ENCODE measurements at places on chromosomes 12 and 14. TPM values are rescaled to one million over a fixed set of nuclear protein-coding genes. Genes with fewer than 3 reads are reported as not detected.
A peak's percentile ranks its signal among the peaks of the same experiment; 100 is the strongest.

GRCh38 chr12:98757455-98757854 is 112.4 kb downstream of the APAF1 start:
- DNase-seq = no peak

DNA sequence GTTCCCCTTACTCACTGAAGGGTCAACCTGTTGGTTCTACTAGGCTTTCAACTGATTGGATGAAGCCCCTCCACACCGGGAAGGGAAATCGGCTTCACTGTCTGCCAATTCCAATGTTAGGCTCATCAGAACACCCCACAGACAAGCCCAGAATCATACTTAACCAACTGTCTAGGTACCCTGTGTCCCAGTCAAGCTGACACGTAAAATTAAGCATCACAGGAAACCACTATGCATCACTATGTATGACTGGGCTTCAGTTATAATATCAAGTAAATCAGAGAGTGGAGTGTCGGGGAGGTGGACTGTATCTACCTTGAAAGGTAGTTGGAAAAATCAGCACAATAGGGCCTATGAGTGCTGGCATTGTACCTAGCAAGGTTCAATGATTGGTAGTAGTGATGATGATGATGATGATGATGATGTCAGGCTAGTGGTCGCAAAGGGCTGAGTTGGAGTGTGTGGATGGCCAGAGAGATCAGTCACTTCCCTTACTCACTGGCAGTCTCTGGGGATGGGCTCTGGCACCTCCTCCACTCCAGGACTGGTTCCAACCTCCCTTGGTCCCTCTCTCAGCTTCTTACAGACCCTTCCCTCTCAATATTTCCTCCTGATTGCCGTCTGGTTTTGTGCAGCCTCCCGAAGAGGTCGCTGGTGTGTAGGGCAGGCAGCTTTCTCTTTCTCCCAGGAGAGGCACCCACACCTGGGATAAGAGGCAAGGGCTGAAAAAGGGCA is 3.3 kb upstream of the ATG101 start:
- no peak for DNase-seq

DNA sequence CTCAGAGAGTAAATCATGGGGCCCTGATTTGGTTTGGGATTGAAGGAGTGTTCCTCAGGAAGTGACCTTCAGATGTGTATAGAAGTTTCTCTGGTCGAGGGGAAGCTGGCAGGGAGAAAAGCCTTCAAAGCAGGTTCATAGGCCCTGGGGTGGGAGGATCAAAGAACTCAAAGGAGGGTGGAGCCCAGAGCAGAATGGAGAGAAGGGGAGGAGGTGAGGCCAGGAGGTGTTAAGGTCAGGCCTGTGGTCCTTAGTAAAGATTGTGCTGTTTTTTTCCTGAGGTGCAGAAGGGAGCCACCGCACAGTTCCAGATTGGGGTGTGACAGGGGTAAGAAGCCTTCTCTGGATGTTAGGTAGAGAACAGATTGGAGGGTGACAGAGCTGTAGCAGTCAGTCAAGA is 9.7 kb upstream of the CFAP251 start:
- no peak for DNase-seq

GRCh38 chr12:570435-570920 is 92.8 kb downstream of the NINJ2 start:
- DNase-seq = peak; percentile 90

DNA sequence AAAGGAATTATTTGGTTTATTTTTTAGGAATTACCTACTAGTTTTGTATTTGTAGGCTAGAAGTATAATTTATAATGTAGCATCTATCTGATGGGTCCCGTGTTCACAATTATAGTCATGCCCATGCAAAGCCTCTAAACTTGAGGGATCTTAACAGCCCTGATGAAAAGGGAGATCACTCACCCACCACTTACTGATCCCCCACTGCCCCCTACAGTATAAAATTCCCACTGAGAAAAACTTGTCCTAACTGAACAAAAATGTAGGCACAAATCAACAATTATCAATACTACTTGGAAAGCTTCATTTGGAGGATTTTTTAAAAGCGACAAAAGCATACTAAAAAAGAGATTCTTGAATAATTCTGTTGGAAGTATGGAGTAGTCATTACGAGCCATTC is 21.0 kb downstream of the WIF1 start:
- DNase-seq = no peak

DNA sequence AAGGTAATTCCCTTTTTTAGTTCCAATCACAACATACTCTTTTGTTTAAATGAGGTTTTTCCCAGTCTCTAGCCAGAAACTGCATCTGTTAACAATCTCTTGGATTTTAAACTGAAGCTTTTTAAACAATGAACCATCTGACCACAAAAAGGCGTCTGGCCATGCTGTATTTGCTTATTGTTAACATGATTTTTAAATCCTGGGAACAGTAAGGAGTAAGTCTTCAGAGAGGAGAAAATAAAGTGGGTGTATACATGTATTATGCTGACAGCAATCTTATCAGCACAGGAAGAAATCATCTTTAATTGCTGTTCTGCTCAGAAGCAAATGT is 106.2 kb downstream of the DAAM1 start:
- DNase-seq = no peak

DNA sequence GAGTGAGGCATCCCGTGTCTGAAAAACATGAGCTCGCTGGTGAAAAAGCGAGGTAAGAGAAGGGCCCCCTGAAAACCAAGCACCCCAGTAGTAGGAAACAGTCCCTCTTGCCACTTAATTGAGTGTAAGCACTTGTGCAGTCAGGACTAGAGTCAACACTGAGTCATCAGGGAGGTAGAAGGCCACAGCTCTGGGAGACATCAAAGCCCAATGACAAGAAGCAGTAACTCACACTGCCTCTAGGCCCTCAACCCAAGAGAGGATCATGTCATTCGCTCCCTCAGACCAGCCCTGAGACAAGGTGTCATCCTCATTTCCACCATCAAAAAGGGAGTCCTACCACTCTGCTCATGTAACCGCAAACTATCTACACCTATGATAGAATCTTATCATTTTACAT is 17.8 kb downstream of the POMT2 start:
- DNase-seq = no peak

DNA sequence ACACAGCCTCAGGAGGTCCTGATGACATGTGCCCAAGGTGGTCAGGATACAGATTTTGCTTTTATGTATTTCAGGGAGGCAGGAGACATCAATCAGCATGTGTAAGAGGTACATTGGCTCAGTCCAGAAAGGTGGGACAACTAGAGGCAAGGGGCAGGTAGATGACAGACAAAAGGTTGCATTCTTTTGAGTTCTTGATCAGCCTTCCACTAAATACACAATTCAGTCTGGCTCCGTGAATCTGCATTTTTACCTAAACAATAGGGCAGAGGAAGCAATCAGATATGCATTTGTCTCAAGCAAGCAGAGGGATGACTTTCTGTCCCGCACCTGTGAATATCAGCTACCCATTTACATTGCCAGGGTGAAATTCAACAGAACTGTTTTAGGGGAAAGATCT is 178.6 kb downstream of the KSR2 start:
- DNase-seq = no peak

- DNase-seq = no peak
Measured at GRCh38 chr12:11765817-11766794, 116.6 kb downstream of the ETV6 start.

GRCh38 chr12:66340131-66340530 is 37.8 kb downstream of the HELB start:
- no peak for DNase-seq

- peak; percentile 21 for DNase-seq
Measured at GRCh38 chr12:19575337-19576243, 136.3 kb downstream of the AEBP2 start.

DNA sequence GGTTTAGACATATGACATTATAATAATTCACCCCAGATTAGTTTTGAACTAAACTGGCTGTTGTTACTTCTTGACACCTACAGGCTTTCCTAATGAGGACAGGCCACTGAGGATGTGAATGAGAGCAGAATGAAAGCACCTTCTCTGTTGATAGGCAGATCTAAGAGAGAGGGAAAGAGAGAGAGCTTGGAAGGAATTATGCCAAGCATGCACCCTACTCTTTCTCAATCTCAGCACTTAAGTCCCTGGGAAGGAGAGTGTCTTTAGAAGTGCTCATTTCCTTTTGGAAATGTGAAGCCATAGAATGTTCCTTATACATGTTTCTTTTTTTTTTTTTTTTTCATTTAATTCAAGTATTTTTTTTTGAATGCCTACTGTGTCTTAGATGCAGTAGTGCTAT is 49.0 kb downstream of the TBC1D15 start:
- no peak for DNase-seq

GRCh38 chr14:104284636-104285507 is 146.5 kb downstream of the KIF26A start:
- DNase-seq = no peak

- DNase-seq = no peak
Measured at GRCh38 chr12:108573317-108573716, 10.9 kb downstream of the ISCU start.

GRCh38 chr14:43651896-43652295 is 855.2 kb downstream of the FSCB start:
- no peak for DNase-seq

- no peak for DNase-seq
Measured at GRCh38 chr12:117334051-117334450, 27.4 kb downstream of the NOS1 start.

DNA sequence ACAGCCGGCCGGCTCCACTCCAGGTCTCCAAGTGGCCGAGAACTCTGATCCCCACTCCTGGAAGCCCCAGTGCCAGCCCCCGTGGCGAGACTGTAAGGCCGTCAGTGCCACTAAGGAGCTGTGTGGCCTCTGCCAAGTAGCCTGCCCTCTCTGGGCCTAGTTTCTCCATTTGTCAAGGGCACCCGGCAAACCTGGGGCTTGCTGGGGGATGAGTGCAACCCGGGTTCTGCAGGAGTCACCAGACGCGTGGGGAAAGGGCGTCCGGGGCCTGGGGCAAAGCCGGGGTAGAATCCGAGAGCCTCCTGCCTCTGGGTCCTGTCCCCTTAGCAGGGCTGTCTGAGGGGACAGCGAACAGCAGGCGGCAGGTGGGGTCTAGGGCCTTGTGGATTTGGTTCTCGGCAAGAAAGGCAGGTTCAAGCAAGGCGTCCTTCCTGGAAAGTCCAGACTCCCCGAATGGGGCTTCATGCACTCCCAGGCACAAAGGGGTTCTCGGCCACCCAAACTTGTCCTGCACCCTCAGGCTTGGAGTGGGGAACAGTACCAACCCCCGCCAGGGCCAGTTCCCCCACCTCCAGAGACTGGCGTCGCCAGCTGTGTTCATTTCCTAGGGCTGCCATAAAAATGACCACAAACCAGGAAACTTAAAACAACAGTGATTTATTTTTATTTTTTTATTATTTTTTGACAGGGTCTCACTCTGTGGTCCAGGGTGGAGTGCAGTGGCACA is 56.0 kb downstream of the NCOR2 start:
- DNase-seq = no peak

GRCh38 chr12:30517320-30517719 is 178.3 kb downstream of the IPO8 start:
- no peak for DNase-seq

GRCh38 chr14:85813040-85813439 is 283.1 kb downstream of the FLRT2 start:
- DNase-seq = no peak

- no peak for DNase-seq
Measured at GRCh38 chr12:48786591-48787544, 2.0 kb downstream of the ADCY6 start.

GRCh38 chr14:32078023-32078857 is 1.1 kb downstream of the ARHGAP5 start:
- peak; percentile 73 for DNase-seq

GRCh38 chr14:69696204-69696527 is 70.8 kb upstream of the SRSF5 start:
- DNase-seq = no peak

DNA sequence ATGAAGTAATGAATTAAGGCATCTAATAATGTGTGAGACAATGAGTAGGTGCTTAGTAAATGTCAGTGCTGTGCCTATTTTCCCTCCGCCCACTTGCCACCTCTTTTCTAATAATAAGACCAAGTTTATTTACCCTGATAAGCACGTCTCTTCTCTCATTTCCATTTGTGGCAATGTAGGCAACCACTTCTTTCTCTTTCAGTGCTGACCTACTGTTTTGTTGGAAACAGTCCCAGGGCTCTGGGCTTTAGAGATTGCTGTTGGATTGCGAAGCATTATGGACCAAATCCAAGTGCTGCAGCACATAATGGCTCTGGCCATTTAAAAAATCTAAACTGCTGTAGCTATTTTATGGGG is 141.3 kb upstream of the PLEKHG7 start:
- DNase-seq = peak; percentile 45

DNA sequence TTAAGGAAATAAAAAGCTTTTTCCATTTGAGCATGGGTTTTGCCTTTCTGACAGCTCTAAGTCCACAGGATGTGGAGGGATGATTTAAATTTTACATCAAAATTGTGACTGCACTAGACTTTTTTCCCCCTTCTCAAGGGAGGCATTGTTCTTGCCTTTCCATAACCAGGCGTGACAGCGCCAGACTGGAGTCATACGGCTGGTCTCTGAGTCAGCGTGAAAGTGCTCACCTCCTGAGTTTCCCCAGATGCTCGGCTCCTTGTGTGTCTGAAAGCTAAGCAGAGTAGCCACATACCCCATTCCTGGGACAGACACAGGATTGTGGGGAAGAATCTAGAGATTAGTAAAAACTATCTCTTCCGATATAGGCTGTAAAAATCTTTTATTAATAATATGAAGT is 43.1 kb downstream of the SOX5 start:
- no peak for DNase-seq

DNA sequence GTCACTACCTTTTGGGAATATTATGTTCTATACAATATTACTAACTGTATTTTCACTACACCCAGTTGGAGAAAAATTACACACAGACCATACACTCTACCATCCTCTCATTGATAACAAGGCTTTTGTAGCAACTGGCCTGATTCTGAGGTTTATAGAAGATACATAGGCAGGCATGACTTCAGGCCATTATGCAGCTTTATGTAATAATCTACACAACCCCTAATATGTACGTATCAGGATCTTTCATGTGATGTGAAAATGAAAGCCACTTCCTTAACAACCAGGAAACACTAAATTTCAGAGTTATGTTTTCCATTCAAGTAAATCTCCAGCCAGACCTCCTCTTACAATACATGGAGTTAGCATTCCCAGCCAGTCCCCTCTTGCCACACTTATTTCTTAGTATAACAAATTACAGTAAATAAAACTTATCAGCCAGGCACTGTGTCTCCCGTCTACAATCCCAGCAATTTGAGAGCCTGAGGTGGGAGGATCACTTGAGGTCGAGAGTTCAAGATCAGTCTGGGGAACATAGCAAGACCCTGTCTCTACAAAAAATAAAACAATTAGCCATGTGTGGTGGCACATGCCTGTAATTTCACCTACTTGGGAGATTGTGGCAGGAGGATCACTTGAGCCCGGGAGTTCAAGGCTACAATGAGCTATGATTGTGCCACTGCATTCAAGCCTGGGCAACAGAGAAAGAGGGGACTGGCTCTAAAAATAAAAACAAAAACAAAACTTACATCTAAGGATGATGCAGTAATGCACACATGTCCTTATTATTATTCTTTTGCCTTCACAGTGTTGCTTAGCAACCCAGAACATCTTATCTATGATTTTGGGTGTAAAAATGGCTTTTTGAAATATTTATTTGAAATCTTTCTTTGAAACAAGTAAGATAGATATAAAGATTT is 10.4 kb upstream of the OSBPL8 start:
- peak; percentile 11 for DNase-seq

GRCh38 chr12:82687021-82688011 is 610 bp downstream of the TMTC2 start:
- peak; percentile 74 for DNase-seq

Gene JAG2
- 15.1 TPM for polyA plus RNA-seq

Gene DHRS2
- not detected for polyA plus RNA-seq

Gene PRB2
- not detected for polyA plus RNA-seq

Gene CLEC1B
- polyA plus RNA-seq = not detected

Gene STXBP6
- polyA plus RNA-seq = 53.7 TPM

Gene PSME2
- polyA plus RNA-seq = 175 TPM

Gene GALNT9
- not detected for polyA plus RNA-seq

Gene CLEC2A
- not detected for polyA plus RNA-seq

Gene NPFF
- polyA plus RNA-seq = 0.12 TPM

Gene TTC9
- 0.99 TPM for polyA plus RNA-seq

Gene WDHD1
- polyA plus RNA-seq = 9.7 TPM
